ENCODE measurements at places on chromosomes 7 and 10.

DNA sequence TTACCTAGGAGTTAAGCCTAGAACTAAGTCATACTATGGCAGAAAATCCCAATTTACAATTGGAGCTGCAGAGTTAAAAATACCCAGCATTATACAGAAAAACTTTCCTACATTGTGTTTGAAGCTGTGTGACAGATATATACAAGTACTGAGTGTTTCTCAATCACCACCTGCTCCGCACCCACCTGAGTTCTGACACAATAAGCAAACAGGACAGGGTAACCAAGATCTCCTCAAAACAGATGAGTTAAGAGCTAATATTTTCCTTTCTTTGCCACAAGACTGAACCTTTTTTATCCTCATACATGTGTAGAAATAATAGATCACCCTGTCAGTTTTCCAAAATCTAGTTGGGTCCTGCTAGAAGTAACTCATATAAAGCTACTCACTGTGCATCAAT, 186.3 kb downstream of the DOCK4 start:
- DNase-seq = no peak

DNA sequence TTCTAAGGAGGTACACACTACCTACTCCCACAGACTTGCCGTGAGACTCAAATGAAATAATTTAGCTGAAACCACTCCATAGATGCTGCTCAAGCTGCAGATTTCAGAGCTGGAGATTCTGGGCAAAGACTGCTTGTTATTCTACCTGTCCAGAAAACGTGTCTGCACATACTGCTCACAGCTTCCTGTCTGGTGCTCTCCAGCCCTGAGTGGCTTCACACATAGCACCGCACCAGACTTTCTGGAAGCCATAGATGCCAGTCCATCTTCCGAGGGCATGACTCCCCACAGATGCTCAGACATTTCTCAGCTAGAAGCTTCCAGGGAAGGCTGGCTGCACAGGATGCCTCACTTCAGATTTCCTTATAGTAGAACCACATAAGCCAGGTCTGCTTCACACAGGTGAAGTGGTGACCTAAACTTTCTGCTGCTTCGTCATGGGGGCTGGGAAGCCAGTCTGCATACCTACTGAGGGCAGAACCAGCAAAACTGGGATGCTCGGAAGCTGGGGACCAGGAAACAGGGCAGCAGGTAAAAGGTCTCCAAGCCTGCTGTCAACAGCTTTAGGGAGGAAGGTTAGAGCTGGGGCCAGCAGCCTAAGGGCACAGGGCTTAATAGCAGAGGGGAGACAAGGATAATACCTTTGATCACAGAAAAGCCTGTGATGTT, 18.2 kb downstream of the CCDC6 start:
- DNase-seq = no peak

- no peak for DNase-seq
Observed at GRCh38 chr10:739403-739802, 49.9 kb upstream of the DIP2C start.

- no peak for DNase-seq
Observed at GRCh38 chr10:1425879-1426278, 311.4 kb downstream of the ADARB2 start.

All from stimulated activated CD8-positive, alpha-beta memory T cell treated with anti-CD3 and anti-CD28 coated beads, Interleukin-2, amount 100 ng/mL, for 1 hour (primary cell).